ENCODE measurements at places on chromosomes 1 and 21. TPM values are rescaled to one million over a fixed set of nuclear protein-coding genes. Genes with fewer than 3 reads are reported as not detected.

DNA sequence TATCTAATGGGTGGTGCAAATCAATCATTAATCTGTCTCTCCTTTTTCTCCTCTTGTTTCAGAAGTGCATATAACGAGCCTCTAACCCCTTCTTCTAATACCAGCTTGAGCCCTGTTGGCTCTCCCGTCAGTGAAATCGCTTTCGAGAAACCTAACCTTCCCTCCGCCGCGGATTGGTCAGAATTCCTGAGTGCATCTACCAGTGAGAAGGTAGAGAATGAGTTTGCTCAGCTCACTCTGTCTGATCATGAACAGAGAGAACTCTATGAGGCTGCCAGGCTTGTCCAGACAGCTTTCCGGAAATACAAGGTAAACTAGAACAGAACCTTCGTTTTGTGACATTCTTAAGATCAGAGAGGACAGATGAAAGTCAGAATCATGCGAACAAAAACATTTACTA, 25.3 kb upstream of the VAMP3 start:
- DNase-seq: peak; percentile 90

DNA sequence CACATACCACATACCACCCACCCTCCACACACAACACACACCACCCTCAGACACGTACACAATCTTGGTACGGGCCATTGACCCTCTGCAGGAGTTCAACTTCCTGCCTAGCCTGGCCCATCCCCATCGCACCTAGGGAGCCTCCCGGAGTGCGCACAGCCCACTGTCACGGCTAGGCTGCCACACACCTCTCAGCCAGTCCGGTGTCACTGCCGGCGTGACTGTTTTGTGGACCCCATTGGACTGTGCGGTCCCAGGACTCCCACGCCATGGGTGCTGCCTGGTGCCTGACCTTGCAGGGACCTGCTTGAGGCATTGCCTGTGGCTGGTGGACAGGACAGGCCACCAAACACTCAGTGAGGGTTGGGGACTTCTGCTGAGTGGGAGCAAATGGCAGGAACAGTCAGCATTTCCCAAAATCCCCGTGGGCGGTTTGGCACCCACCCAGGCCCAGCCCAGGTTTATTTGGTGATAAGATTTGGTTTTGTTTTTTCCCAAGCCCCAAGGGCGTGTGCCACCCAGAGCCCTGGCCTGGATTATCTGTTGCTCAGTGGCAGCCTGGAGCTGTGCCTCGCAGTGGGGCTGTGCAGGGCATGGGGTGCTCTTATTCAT, 27.7 kb downstream of the RAB7B start:
- DNase-seq: no peak

GRCh38 chr21:27953340-27954045, 986.6 kb upstream of the ADAMTS5 start:
- DNase-seq: no peak

DNA sequence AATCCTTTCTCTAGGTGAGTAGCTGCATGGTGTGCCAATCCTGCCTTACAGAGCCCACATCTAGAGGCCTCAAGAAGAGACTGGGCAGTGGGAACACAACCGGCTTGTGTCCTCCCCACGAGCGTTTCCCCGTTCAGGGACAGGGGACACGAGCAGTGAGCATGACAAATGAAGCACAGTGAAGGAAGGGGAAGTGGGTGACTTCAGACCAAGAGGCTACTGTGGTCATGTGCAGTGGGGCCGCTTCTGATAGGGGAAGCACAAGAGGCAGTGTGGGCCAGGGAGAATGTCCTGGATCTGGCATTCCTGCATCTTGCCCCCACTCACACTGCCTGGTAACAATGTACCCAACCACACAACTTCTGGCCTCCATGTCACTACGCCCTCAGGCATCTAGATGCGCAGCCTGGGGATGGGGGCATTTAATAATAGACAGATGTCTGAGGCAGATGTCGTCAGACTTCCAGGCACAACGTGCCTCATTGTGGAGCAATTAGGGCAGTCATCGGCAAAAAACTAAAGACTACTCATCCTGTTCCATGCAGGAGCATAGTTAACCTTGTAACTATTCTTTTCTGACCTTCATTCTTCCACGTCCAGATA, 155.6 kb upstream of the NBPF11 start:
- no peak for DNase-seq

GRCh38 chr1:147545133-147545532, 3.8 kb downstream of the BCL9 start:
- peak; percentile 97 for DNase-seq

GRCh38 chr1:74422421-74423292, 89.8 kb downstream of the LRRC53 start:
- no peak for DNase-seq

- peak; percentile 17 for DNase-seq
Measured at GRCh38 chr1:93007941-93008577, 46.8 kb upstream of the DIPK1A start.

- no peak for DNase-seq
Measured at GRCh38 chr1:23614032-23614660, 54.8 kb upstream of the ID3 start.

DNA sequence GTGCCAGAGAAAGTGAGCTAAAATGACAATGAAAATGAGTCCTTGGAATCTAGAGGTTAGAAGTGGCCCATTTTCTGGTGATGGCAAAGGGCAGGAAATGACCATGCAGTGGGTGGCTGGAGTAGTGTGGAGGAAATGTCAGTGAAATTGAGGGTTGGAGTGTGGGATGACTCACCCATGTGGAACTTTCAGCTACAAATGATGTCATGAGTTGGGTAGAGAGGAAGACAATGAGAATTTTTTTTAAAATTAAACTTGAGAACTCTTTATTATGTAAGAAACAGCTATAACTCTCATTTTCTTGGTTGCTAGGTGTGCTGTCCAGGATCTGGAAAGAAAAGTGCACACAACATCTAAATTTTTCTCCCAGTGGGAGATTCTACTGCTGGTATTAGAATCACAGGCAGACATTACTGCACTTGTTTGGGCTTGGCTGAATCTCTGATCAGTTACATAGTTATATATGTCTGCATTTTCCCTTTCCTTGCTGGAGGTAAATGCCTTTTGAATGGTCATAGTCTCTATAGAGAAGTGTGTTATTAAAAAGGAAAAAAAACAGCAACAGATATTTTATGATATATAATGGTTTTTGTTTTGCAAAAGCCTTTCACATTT, 56.8 kb upstream of the GNG12 start:
- peak; percentile 84 for DNase-seq

DNA sequence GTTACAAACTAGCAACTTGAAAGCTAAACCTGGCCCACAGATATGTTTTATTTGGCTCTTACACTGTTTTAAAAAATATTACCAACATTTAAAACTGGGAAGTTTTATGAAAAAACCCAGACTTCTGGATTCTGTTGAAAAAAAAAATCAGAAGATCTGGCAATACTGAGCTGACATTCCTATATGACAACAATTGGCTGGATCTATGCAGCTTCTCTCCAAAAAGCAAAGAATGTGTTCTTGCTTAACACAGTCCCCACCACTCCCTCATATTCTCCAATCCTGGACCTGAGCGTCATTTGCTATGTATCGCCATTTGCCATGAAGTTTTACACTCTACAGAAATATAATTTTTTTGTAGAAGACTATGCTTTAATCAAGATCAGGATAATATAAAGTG, 859.6 kb downstream of the LTN1 start:
- DNase-seq: no peak

GRCh38 chr1:36343651-36344394, 20.4 kb upstream of the EVA1B start:
- no peak for DNase-seq

DNA sequence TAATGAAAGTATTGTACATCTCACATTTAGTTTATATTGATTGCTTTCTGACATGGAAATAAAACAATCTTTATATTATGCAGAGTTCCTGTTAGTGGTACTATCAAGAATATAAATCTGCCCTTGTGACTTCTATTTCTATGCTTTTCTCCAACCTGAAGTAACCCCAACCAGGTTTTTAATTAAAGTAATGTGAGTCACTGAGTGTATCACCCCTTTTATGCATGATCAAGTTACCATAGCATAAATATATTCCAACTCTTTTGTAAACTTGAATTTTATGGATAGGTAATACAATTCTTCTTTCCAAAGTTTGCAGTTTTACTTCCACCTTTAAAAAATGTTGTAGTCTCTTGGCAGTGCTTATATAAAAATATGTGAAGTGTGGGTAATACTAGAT, 532.3 kb downstream of the USP25 start:
- DNase-seq: no peak

GRCh38 chr1:110272045-110272444, 61.9 kb downstream of the KCNC4 start:
- no peak for DNase-seq

DNA sequence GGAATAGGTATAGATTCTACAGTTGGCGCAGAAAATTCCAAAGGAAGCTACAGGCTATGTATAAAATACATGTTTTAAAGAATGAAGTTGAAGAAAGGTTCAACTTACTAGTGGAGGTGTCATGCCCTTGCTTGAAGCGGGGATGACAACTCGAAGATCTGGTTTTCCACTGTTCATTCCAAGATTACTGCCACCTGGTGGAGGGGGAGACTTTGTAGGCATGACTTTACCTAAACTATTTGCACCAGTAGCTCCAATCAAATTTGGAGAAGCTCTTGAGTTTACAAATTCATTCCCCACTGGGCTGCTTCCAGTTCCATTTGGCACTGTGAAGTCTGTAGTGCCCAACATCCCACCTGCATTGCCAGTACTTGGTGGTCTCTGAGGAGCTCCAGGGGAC, 81.7 kb downstream of the AXDND1 start:
- peak; percentile 4 for DNase-seq

- DNase-seq: peak; percentile 36
Measured at GRCh38 chr1:167439301-167439988, 78.9 kb downstream of the CD247 start.

GRCh38 chr1:223179786-223180185, 36.7 kb upstream of the TLR5 start:
- no peak for DNase-seq

DNA sequence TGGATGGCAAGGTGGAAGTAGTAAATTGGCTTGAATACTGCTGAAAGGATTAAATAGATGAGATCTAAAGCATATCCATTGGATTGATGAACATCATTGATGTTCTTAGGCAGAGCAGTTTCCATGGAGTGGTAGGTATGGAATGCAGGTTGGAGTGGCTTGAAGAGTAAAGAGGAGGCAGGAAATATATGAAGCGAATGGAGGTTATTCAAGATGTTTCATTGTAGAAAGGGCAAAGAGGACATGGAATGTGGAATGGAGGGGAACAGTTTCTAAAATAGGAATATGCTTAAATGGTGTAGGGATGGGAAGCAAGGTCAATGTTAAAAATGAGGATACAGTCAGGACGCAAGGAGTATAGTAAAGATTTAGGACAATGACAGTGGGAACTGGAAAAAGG, 6.1 kb downstream of the OSBPL9 start:
- DNase-seq: no peak

DNA sequence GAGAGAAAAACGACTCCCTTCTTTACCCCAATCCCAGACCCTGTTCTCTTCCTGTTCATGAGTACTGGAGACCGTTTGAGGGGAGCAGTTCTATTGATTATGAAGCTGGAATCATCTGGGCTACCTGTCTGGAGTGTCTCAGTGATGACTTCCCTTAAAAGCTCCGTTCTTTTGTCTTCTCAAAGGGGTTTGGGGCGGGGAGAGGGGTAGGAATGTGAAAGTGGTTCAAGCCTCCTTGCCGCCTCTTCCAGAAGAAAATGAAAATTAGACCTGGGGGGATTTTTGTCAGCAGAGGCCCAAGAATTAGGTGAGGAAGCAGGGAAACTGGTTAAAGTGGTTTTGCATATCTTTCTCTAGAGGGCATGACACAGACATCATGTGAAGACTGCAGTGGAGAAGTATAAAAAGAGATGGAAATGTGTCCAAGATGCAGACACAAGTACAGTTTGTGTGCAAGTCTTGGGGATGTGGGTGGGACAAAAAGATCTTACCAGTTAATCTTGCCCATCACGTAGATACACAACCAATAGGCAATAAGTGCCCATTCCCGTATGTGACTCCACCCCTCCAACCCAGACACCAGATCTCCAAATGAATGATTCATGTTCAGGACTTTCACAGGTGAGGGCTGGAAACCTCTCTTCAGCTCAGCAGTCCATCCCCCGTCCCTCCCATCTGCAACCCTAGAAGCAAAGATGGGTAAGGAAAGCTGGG, 470 bp upstream of the MTMR11 start:
- DNase-seq: peak; percentile 95

- DNase-seq: no peak
Measured at GRCh38 chr1:211485480-211485857, 6.5 kb downstream of the RD3 start.

- DNase-seq: no peak
Measured at GRCh38 chr1:117416546-117417125, 49.4 kb downstream of the MAN1A2 start.

GRCh38 chr1:34763142-34763781, 3.7 kb downstream of the GJB4 start:
- DNase-seq: peak; percentile 91

DNA sequence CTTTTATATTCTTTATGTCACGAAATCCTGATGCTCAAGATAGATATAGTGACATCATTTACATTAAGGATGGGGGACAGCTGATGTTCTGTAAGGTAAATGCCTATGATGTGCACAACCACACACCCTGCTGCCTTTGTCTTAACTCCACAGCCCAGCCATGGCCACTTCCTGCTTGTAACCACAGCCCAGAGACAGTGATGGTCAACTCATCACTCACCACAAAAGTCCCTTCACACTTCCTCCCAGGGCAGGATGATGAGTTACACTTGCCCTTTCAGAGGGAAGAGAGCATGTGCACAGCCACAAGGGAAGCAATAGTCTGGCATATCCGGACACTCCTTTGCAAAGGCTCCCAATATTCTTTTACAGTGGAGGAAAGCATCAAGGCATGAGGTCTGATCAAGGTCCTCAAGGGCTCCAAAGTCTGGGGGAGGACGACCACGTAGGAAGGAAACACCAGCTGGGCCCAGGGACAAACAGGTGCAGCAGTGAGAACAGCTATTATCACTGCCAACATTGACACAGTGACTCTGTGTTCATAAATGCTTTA, 53.8 kb downstream of the PLPP3 start:
- DNase-seq: peak; percentile 62

DNA sequence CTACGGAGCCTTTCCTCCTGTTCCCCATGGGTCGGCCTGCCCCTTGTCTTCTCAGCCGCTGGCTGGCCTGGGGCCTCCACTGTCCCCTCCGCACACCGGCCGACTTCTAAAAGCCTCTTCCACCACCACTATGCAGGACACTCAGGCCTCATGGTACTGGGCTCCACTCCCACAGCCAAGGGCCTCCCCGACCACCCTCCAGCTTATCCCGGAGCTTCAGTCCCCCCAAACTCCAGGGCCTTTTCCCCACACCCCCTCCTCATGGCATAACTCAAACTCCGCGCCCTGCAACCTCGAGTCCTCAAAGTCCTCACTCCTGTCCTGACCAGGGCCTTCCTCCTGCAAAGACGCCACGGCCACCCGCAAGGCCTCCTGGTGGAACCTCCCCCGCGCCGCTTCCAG, 2.0 kb downstream of the LRRC41 start:
- DNase-seq: no peak

SNX27 gene
- total RNA-seq: 24.7 TPM

HRNR gene
- total RNA-seq: under 0.01 TPM

SKI gene
- 38.6 TPM for total RNA-seq

VWA5B1 gene
- not detected for total RNA-seq

GBP2 gene
- 10.3 TPM for total RNA-seq

NHLH2 gene
- not detected for total RNA-seq

ITGB3BP gene
- 9.7 TPM for total RNA-seq

SYCP1 gene
- not detected for total RNA-seq
